NCI-H1048 (cell line): ENCODE measurements at places on chromosomes 16 and 17.

- no peak for DNase-seq
Measured at GRCh38 chr17:79977708-79978547, 57.7 kb downstream of the TBC1D16 start.

DNA sequence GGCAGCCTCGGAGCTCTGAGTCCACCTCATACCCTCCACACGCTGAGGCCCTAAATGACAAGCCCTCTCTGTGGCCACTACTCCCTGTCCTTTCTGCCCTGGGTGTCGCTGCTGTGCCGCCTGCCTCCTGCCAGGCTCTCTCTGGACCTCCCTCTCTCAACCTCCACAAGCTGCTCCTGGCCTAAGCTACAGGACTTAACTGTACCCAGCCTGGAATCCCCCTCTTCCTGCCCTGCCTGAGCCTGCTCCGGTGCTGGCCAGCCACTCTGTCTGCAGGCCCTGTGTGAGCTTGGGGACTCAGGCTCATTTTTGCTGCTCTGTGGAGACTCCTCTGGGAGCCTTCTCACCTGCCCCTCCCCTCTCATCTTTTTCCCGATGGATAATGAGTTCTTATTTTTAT lies 21.5 kb downstream of the IFT140 start:
- no peak for DNase-seq

GRCh38 chr17:66963521-66963908 lies 992 bp upstream of the CACNG4 start:
- no peak for DNase-seq

DNA sequence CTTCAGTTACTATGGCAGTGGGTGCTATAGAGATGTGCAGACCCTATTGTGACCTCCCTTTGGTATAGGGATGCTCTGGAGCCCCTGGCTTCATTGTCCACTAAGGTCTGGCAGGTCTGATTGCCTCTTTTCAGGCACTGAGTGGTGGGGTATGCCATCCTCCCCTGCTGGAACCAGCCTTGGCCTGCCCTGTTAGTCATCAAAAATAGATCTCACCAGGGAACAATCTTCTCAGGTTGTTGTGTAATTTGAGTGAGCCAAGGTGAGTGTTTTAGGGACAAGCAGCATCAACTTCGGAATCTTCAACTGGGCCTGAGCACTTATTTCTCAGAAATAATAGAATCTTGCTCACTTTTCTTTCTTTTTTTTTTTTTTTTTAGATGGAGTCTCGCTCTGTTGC lies 19.6 kb downstream of the HMOX2 start:
- no peak for DNase-seq

DNA sequence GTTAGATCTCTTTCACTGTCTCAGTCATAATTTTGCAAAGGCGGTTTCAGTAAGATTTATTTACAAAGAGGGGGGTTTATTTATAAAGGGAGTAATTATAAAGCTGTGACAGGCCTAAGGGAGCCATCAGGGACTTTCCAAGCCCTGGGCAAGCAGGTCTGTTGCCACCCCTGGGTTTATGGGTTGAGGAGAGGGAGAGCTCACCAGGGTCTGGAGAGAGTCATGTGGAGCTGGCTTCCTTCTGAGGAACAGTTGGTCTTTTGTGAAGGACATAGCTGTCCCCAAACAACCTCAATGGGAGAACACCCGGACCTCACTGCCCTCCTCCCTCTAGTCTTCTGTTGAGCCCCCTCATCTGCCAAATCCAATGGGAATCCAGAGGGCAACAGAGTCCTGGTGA lies 9.8 kb downstream of the ITGAM start:
- DNase-seq: no peak

- no peak for DNase-seq
Measured at GRCh38 chr17:74087002-74087585, 116.4 kb upstream of the RPL38 start.

DNA sequence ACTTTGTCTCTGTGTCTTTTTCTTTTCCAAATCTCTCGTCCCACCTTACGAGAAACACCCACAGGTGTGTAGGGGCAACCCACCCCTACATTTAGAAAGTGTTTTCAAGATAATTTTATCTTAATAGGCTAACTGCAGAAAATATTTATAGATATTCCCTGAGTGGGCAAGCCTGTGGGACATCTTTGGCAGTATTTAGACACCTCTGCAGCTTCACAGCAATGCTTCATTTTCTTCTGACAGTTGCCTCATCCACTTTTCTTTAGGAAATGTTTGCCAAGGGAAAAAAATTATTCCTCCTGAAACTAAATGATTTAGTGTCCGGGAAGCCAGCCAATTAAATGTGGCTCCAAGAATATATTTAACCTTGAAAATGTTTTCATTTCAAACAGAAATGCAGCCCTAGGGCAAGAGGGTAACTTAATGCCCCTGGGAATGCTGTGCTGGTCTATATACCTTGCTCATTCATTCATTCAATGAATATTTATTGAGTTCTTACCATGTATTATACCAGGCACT lies 290.4 kb downstream of the ABCC12 start:
- no peak for DNase-seq

- DNase-seq: no peak
Measured at GRCh38 chr17:9356488-9356911, 219.1 kb downstream of the STX8 start.

- no peak for DNase-seq
Measured at GRCh38 chr16:76614269-76614668, 337.1 kb downstream of the CNTNAP4 start.

- DNase-seq: no peak
Measured at GRCh38 chr17:49987290-49987585, 7.8 kb downstream of the DLX3 start.

- no peak for DNase-seq
Measured at GRCh38 chr16:20851601-20852000, 45.3 kb downstream of the REXO5 start.

DNA sequence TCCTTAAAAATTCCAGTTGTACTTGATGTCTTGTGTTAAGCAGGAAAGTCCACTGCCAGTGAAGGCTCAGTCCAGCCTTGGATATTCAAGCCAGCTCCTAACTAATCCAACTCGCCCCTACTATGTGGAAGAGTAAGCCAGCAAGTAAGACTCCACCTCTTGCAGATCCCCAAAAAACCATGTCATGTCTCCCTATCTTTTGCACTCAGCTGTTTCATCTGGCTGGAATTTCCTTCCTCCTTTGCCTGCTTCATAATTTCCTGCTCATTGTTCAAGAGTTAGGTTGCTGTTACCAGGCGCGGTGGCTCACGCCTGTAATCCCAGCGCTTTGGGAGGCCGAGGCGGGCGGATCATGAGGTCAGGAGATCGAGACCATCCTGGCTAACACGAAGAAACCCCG lies 37.8 kb downstream of the RBBP6 start:
- DNase-seq: no peak

DNA sequence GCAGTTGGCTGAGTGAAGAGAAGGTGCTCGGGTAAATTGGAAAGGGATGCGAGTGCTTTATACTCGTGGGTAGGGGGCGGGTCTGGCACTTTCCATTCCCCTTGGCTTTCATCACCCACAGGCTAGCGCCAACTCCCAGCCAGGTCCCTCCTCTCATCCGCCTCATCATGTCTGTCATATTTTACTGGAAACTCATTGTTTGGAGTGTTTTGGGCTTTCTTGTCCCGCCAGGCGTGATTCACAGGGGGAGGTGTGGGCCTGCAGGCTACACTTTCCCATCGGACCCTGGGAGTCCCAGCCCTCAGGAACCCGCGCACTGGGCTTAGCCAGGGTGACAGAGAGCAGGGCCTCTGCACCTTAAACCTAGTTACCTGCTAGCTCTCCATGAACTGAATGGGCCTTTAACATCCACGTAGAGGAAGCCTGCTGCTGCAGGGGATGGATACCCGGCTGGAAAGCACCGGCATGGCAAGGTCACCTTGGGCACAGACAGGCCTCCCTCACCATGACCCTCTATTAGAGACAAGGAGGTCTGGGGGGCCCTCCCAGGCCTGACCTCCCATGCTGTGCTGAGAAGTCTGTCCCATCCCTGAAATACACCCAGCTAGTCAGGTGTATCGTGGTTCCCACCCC lies at the start of gene KRT14:
Gene KRT14, minus strand, starts transcription at position 33 of the 633 bp plus-strand sequence. CDS start 61 bp downstream, outside the sequence.
- DNase-seq: no peak

DNA sequence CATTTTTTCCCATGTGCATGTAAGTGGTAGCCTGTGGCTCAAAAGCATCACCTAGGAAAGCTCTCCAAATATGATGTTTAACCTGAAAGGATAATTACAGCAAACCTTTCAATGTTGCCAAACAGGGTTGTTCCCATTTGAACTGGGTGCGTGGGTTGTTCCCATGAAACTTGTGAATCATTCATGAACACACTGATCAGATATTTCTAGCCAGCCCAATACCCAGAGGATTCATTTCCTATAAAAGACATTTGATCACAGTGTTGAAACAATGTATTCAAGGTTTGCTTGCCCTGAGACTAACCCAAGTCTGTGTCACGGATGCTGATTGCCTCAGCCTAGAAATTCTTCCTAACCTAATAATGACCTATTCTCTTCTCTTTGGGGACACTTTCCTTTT lies 12.9 kb downstream of the KRT39 start:
- DNase-seq: no peak

DNA sequence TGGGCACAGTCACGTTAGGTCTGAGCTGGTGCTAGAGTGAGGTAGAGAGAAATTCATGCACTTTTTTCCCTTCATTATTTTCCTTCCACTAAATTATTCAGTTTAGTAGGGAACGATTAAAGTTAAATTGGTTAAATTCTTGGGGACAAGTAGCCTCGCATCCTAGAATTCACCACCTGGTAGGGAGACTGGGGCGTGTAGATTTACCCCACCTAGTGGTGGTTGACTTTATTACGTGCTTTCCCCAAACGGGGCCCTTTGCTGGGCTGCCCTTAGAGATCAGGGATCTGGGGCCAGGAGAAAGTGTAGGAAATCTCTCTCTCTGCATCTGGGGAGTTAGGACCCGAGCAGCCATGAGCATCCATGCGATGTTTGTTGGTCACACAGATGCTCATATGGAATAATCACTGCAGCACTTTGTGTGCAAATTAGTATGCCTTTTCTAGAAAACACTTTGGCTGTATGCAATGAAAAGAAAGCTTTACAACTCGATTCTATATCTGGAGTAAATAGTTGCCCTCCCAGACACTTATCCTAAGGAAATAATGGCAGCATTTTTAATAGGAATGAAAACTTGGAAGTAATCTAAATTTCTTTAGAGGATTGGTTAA lies 107.0 kb downstream of the PLCG2 start:
- no peak for DNase-seq

DNA sequence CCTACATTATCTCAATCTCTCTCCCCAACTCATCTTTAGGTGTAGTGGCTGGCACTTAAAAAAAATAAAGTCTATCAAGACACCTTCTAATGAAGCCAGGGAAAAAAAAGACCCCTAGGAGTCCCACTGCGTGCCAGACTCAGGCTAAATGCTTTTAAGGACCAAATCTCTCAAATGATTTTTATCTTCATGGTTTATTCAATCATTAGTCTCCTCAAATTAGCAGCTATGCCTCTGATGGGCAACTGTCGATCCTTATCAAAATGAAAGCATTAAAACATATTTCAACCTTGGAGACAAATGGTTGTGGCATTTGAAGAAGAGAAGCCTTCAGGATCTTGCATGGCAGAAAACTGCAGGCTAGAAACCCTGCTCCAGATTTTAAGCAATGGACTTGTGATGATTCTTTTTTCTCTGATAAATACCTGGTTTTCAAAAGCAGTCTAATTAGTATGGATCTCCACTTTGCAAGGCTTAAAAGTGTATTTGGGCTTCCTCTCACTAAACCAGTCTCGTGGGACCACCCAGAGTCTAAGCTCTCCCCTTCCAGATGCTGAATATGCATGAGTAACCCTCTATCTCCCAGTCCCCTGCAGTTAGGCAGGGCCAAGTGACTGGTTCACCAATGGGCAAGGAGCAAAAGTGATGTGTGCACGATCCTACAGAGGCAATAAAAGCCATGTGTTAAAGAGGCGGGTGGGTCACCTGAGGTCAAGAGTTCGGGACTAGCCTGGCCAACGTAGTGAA lies 14.9 kb downstream of the ITPRIPL2 start:
- no peak for DNase-seq
